Right renal pelvis (tissue), 4 donors: ENCODE measurements at places on chromosomes 11 and 22.

- DNase-seq = peak; percentile 7
These were observed 61.3 kb downstream of the DENND5A start for GRCh38 chr11:9203691-9204311.

GRCh38 chr11:126153972-126154371, 57.5 kb downstream of the RPUSD4 start:
- DNase-seq = peak; percentile 87

GRCh38 chr11:106420048-106420665, 342.7 kb downstream of the AASDHPPT start:
- no peak for DNase-seq

DNA sequence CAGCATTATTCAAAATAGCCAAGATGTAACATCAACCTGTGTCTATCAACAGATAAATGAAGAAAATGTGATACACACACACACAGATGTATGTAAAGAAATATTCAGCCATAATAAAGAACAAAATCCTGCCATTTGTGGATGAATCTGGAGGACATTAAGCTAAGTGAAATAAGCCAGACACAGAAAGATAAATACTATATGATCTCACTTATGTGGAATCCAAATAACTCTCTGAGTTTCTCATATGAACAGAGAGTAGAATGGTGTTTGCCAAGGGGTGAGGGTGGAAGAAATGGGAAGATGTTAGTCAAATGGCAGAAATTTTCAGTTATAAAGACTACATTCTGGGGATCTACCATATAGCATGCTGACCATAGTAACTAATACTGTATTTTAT, 224.2 kb downstream of the GUCY1A2 start:
- DNase-seq = no peak

DNA sequence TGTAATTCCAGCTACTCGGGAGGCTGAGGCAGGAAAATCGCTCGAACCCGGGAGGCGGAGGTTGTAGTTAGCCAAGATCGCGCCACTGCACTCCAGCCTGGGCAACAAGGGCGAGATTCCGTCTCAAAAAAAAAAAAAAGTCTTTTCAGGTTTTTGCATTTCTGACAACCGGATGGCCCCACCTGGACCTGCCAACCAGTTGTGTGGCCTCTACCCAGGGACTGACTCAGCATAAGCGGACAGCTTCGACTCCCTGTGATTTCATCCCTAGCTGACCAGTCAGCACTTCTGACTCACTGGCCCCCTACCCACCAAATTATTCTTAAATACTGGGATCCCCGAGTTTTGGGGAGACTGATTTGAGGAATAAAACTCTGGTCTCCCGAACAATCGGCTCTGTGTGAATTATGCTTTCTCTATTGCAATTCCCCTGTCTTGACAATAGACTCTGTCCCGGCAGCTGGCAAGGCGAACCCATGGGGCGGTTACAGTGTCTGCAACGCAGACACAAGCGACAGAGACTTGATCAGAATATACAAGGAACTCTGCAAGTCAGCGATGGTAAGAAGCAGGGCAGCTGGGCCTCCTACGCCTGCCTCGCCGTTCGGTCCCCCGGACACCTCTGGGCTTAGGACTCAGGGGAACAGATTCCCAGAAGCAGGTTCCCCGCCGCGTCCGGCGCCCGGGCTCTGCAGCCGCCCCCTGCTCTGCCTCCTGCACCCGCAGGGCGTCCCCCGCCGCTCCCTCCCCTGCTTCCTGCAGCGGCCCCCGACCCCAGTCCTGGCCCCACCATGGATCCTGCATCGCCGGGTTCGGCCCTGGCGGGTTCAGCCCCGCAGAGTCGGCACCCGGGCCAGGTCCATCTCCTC, 741 bp upstream of the TALDO1 start:
- no peak for DNase-seq

GRCh38 chr22:49076300-49077035, 751.2 kb downstream of the BRD1 start:
- DNase-seq = no peak

DNA sequence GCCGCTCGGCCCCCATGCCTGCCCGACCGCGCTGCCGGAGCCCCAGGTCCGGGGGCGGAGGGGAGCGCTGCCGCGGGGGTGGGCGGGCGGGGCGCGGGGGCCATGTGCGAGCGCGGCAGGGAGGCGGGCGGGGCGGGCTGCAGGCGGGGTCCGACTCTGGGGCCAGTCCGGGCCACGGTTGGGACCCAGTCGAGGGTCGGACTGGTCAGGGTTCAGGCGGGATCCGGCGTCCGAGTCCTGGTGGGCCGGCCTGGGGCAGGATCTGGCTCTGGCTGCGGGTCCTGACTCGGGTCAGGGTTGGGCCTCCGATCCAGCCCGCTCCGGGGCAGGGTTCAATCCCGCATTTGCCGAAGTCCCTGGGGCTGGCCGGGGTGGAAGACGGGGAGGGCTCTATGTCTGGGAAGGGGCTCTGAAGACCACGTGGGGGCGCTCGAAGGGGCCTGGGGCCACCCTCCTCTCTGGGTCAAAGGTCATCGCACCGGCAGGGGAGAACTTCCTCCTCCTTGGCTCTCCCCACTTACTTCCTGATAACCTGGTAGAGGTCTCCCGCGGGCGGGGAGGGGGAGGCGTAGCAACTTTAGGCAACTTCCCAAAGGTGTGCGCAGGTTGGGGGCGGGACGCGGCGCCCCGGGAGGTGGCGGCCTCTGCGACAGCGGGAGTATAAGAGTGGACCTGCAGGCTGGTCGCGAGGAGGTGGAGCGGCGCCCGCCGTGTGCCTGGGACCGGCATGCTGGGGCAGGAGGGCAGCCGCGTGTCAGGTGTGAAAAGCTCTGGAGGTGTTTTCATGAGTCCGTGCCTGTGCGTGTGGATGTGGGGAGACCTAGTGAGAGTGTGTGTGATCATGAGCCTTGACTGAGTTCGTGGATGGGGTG, 603 bp downstream of the ESRRA start:
- DNase-seq = no peak

GRCh38 chr22:17112491-17113042, 8.6 kb downstream of the TMEM121B start:
- DNase-seq = no peak

DNA sequence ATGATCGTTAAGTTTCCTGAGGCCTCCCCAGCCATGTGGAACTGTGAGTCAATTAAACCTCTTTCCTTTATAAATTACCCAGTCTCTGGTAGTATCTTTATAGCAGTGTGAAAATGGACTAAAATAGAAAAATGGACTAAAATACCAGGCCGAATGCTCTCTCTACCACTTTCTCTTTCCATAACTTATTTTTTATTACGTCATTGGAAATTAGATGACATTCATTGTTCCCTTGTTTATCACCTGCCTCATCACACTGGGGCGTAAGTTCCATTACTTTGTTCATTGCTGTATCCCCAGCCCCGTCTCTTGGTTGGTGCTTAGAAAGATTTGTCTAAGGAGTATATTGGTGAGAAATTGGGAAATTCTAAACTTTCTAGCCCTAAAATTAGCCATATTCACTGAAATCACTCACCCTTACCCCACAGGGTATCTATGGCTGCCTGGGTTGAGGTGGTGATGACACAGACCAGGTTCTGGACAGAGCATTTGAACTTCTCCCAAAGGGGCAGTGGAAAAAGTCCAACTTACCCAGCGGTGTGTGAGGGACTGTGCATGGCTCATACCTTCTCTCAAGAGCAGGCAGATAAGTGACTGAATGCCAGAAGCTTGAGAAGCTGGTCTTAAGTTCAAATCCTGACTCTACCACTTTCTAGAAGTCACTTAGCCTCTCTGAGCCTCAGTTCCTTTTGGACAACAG, 50.9 kb upstream of the TP53I11 start:
- no peak for DNase-seq

DNA sequence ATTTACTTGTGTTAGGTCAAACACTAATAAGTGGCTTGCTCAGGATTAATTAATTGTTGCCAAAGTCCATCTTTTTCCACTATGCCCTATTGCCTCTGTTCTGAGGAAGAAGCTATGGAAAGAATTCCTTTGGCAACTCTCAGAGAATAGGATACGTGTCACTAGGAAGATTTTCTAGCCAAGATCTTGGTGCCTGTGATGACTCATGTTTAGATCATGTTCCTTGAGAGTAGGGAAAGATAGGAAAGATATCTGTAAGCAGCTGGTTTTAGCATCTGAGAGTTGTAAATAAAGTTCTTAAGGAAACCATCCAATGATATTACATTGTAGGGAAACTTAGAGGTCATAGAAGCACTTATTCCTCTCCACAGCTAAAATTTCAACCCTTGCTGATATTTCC, 15.7 kb downstream of the SLN start:
- DNase-seq = no peak

DNA sequence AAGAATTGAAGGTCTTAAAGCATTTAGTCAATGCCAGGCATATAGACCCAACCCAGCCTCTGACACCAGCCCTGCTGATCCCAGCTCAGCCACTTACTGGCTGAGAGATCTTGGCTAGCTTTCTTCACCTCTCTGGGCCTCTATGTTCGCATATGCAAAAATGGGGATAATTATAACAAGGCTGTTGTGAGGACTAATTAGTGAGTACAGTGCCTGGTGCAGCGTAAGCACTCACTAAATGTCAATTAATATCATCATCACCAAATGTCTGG, 10.5 kb downstream of the CHST1 start:
- DNase-seq = no peak

DNA sequence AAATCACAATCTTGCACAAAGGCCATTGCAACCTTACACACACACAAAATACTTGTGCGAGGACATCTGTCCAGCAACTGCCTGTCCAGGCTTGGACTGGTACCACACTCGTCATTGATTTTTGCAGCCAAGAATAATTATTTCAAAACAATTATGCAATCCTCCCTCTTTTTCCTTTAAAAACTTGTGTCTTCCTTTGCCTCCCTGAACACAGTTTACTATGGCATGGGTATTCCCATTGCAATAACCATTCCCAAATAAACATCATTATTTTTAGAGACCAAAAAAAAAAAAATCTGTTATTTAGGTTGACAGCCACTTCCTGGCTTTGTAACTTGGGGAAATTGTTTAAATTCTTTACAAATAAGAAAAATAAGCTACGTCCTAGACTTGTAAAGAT, 54.0 kb downstream of the C11orf91 start:
- no peak for DNase-seq

GRCh38 chr11:76607431-76607830, 63.1 kb downstream of the LRRC32 start:
- no peak for DNase-seq

GRCh38 chr11:71342116-71342515, 89.7 kb upstream of the SHANK2 start:
- DNase-seq = no peak

DNA sequence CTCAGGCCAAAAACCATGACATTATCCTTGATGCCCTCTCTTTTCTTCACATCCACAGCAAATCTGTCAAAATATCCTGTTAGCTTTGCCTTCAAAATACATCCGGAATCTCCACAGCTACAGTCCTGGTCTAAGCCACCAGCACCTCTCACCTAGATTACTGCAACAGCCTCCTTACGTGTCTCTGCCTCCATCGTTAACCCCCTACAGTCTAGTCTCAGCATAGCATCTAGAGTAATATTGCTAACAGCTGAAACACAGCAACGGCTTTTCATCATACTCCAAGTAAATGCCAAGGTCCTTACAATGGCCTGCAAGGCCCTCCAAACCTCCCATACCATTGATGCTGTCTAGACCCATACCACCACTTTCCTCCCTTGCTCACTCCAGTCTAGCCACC, 4.4 kb downstream of the TSG101 start:
- DNase-seq = no peak

DNA sequence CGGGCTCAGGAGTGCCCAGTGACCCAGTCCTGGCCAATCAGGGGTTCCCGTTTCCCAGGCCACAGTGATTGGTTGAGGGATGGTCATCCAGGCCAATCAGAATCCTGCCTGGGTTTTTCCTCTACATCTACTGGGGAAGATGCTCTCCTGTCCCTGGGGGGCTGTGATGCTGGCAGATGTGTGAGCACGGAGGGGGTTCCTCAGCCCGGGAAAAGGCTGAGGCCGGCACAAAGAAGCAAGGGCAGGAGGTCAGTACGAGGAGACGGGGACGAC, 171.2 kb downstream of the CTTN start:
- DNase-seq = no peak

DNA sequence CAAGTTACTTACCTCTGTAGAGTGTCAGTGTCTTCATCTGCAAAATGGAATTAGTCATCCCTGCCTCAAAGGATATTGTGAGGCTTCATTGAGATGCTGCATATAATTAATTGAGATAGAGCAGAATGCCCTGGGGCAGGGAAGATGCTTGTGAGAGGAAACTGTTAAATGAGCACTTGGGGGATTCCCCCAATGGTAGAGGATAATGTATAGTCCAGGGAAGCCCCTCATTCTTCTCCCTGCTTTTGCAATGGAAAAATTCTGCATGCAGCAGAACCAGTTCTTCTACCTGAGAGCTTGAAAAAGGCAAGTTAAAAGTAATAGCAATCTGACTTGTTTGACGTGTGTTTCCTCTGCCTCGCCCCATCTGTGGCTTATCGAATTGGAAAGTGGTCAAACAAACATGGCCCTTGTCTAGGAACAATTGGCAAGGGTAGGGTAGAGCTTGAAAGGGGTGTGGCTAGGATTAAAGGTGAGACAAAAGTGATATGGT, 90.9 kb downstream of the NAV2 start:
- DNase-seq = no peak

- no peak for DNase-seq
These were observed 5.4 kb upstream of the RPS19BP1 start for GRCh38 chr22:39537975-39538374.

- DNase-seq = no peak
These were observed 541.9 kb upstream of the CCDC90B start for GRCh38 chr11:83827940-83828554.

- no peak for DNase-seq
These were observed 16.9 kb upstream of the SPTY2D1 start for GRCh38 chr11:18650859-18651557.

DNA sequence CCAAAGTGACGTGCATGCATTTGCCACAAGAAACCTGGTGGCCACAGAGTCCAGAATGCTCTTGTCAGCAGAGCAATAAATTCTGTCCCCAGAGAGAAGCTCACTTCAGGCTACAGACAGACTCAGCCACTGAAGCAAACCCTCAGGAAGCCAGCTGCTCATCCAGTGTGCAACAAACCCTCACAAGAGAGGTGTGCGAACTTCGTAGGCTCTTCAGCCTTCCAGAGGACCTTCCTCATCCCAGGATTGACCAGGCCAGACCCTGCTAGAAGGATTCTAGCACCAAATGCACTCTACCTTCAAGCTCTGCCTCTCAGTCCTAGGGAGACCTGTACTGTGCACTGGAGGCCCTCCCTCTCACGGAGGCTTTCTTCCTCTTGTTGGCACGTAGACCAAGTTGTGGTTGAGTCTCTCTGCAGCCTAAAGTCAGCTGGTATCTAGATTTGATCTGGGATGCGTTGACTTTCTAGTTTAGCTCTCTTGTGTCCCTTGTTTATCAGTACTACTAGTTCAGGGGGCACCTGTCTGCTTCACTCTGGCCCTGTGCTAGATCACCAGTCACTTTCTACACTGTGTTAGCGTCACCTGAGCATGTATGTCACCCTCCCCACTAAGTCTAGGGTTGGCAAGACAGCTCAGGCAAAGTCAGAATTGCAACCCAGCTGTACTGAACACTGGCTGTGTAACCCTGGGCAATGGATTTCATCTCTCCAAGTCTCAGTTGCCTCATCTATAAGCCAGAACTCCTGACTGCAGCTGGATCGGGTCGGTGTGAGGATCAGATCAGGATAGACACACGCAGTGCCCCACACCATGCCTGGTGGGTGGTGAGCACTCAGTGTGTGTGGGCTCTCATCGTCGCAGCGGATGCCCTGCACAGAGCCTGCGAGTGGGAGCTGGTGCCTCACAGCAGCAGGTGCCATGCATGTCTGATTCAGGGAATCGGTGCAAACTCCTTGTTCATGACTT, 22.1 kb upstream of the TMPRSS13 start:
- no peak for DNase-seq
